Hematopoietic multipotent progenitor cell treated with erythropoietin and hydrocortisone succinate and interleukin-3 and kit ligand, for 17 days (in vitro differentiated cells): ENCODE measurements at places on chromosomes 4 and X.

DNA sequence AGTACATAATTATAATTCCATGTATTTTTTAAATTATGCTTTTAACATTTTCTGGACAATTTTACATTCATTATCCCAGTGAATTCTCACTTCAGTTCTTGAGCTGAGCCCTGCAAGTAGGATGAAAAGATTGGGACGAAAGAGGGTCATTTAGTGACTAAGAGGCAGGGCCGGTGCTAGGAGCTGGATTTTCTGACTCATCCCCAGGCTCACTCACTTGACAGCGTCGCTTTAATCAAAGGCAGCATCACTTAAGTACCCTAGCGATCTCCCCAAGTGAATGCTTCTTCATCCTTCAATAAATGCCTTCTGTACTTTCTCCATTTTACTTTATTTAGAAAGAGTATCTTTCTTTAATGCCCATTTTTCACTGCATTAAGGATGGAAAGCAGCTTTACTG, 263.6 kb downstream of the HS3ST1 start:
- DNase-seq, result no peak

DNA sequence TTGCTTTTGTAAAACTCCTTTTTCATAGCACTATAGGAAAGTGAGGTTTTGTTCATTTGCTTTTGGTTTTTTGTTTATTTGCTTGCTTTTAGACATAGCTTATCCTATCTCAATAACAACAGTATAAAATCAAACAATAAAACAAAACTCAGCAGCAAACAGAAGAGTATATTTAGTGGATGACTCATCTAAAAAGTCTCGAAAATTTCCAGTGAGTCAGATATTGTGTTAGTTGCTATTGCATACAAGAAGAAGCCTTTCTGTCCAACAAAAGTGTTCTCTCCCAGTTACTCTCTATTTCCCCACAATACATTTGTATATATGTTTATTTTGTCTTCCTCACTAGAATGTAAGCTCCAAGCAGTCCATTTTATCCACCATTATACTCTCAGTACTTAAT, 36.0 kb upstream of the NPNT start:
- no peak for DNase-seq

DNA sequence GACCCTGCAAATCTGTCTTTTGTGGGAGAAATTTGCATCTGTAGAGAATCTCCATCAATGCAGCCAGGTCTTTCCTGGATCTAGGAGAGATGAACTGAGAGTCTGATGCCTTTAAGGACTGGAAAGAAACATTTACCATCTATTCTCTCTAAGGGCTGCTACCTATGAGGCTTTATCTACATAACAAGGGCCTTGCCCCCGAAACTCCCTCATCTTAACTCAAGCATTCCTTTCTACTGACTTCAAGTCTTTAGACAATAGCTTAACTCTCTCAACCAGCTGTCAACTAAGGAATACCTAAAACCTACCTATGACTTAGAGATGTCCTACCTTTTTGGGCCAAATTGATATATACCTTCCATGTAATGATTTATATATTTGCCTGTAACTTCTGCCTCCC, 32.1 kb downstream of the MAGEB17 start:
- no peak for DNase-seq

GRCh38 chr4:83115000-83115399, 471 bp upstream of the PLAC8 start:
- DNase-seq, result no peak

GRCh38 chrX:38882894-38883626, 81.8 kb downstream of the MID1IP1 start:
- no peak for DNase-seq

DNA sequence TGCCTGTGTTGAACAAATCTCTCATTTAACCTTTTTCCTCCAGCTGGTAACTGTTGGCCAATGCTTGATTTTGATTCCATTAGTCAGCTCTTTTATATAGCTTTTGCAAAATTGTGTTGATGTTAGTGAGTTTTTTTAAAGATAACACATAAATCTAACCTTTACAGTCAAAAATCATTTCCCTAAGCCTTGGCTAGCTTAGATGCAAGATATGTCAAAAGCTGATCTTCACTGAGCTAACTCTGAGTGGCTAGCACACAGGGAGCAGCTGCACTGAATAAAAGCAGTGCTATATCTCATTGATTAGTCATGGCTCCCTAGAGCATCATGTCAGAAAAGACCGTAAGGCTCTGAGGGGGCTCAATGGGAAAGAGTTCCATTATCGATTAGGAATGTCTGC, 78.7 kb downstream of the PPARGC1A start:
- no peak for DNase-seq

DNA sequence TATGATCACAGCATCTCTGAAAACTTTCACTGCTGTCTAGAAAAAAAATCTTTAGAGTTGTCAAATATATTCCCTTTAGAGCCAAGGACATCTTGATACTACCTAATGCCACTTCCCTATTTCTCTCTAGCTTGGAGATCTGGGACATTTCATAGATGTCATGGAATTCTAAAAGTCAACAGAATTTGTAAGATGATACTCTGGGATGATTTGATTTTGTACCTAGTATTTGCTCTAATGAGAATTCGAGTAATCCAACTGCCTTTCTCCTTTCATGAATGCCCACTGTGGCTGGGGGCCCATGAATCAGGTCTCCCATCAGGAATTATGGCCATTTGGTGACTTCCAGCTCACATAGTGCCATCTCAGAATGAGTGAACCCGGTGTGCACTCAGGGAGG, 73.2 kb downstream of the NHS start:
- no peak for DNase-seq

GRCh38 chrX:17654116-17654515, 83.2 kb upstream of the SCML1 start:
- no peak for DNase-seq

- no peak for DNase-seq
Observed at GRCh38 chrX:16601885-16602284, 48.1 kb upstream of the S100G start.

DNA sequence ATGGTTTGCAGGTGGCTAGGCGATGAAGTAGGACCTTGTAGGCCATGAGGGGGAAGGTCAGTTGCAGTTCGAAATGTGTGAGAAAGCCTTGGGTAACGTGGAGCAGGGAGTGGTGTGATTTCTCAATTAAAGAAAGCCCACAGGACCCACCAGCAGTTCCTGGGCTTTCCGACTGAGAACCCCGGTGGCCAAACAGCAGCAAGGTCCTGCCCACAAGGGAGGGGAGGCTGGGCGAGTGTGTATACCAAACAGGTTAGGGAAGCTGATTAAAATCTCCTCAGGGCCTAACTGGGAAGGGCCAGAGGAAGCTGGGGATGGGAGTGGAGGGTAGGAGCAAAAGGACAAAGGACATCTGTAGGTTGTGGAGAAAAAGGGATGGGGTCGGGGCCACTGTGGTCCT, 2.4 kb downstream of the ATP6AP1 start:
- DNase-seq, result no peak

DNA sequence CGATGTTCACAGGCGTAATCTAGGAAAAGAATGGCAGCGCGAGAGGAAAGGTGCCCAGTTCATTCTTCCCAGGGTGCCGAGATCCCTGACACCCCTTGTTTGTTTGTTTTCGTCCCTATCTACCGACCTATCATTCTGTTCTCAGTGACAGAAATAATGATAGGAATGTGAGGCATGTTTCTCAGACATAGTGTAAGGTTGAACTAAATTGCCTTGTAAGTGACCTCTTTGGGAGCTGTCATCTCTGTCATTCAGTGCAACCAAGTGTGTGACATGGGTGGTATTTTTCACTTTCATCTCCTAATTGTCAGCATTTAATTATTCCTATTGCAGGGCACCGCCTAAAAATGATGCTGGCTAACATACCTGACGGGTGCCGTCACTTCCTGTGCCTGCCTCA, 24.4 kb downstream of the CLDN22 start:
- DNase-seq, result no peak

DNA sequence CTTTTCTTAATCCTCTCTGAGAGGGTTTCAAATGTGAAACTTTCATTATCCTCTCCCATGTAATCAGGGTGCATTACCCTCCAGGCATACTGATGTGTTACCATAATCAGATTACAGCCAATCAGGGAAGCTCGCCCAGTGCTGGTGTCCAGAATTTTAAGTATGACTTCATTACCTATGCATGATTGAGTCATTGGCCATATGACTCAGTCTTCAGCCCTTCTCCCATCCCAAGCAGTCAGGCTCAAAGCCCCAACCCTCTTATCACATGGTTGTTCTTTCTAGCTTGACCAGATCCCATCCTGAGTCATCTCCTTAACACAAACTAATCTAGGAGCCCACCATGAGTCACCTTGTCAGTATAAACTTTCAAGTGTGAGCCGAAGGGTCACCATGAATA, 1668.1 kb upstream of the AGA start:
- DNase-seq, result no peak

DNA sequence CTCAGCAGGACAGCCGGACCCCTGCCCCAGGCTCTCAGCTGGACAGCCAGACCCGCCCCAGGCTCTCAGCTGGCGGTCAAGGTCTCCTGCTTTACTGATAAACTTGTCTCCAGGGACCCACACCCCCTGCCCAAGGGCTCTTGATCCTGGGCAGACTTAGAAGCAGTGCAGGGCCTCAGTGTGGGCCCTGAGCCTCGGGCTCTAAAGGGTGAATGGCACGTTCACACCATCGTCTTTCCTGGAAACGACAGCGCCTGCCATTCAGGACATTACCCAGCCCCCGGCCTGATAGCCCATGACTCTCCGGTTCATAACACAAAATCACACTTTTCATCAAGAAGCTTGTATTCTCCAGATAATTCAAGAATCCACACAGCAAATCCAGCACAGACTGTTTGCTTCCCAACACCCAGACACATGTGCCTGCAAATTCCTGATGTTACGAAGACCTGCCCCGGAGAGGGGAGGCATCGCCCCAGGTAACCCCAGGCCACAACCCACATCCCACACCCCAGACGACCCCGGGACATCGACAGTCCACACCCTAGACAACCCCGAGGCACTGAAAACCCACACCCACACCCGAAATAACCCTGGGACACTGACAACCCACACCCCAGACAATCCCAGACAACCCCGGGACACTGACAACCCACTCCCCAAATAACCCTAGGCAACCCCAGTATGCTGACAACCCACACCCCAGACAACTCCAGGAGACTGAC, 136.8 kb downstream of the FAM53A start:
- no peak for DNase-seq

- no peak for DNase-seq
Observed at GRCh38 chr4:159178151-159178546, 75.3 kb downstream of the RAPGEF2 start.

- DNase-seq, result no peak
Observed at GRCh38 chrX:147342197-147342596, 527.7 kb upstream of the CXorf51A start.

GRCh38 chr4:85522836-85523235, 47.9 kb downstream of the ARHGAP24 start:
- no peak for DNase-seq
